Fibroblast of lung (primary cell): ENCODE measurements at places on chromosomes 6 and 20.
A peak's percentile ranks its signal among the peaks of the same experiment; 100 is the strongest.

DNA sequence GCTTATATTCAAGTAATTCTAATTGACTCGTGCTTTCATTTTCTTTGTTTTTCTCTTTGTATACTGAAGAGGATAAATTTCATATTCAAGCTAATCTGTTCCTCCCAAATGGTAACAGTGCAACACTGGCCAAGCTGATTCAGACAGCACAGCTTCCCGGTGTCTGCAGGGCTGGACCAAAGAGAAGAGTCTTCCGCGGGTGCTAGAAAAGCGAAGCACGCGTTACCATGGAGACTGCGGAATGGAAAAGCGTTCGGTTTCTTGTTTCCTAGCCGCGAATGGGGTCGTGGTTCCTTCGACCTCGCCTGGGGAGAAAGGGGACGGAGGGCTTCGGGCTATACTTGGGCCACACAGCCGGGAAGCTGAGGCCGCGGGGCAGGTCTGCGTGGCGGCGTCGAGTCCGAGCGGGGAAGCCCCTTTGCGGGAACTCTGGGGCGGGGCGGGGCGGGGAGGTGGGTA is 6.2 kb upstream of the ZNF311 start:
- peak; percentile 67 for DNase-seq

DNA sequence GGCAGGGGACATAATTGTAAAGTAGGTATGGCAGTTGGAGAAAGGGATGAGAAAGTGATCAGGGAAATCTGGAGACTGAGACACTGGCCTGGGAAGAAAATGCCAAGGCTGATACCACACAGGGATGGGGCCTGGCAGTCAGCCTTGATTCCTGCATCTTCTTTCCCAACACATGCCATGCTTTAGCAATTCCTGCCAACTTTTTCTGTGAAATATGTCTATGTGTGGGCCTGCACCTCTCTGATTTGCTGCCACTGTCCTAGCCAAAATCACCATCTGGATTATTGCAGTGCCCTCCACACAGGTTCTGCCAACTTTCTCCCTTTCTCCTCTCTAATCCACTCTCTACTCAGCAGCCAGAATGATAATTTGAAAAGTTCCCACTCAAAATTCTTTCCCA is 759.8 kb upstream of the CITED2 start:
- DNase-seq: no peak

DNA sequence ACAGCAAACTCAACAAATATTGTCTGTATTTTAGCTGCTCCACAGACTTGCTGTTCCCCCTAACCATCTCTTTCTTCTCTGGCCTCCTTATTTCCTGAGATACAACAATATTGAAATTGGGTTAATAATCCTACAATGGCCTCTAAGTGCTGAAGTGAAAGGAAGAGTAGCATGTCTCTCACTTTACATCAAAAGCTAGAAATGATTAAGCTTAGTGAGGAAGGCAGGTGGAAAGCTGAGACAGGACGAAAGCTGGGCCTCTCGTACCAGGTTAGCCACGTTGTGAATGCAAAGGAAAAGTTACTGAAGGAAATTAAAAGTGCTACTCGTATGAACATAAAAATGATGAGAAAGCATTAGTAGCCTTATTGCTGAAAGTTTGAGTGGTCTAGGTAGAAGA is 63.8 kb downstream of the ELOVL5 start:
- no peak for DNase-seq

GRCh38 chr6:45815466-45816125 is 200.1 kb downstream of the CLIC5 start:
- no peak for DNase-seq

- peak; percentile 83 for DNase-seq
These were observed 172.8 kb upstream of the ARG1 start for GRCh38 chr6:131400054-131400778.
